Activated CD8-positive, alpha-beta memory T cell treated with anti-CD3 and anti-CD28 coated beads, Interleukin-2, amount 10 ng/mL, durations not matched to agents 7 days and 5 days (primary cell): ENCODE measurements at places on chromosomes 3 and 15. TPM values are rescaled to one million over a fixed set of nuclear protein-coding genes. Genes with fewer than 3 reads are reported as not detected.

- DNase-seq: no peak
Observed at GRCh38 chr3:42708611-42709151, 6.1 kb upstream of the HHATL start.

DNA sequence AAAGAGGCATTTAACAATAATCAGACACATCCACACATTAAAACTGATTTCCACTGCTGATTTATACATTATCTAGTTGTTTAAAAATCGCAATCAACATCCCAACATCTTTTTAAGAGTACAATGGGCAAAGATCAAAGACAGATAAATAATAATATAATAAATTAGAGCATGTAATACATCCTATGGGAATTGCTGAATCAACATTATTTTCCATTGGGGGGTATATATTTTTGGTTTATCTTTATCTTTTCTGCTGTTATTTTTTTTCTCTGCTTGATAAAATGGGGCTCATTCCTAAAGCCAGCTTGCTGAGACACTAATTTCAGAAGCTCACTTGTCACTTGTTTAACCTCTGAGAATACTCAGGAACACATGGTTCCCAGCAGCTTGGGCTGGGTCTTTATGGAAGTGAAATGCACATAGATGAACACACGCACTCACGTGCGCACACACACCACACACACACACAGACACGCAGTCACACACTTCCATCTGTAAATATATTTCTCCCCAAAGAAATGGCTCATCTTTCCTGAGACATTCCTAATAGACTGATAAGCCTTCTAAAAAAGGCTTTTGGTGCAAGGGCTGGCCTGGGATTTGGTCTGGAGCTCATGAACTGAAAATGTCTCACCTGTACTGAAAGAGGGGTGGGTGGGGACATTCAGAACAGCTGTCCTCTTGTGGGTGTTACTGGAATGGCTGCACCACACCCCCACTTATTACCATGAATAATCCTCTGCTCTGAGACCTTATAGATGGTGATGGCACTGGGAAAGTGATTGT lies 3.5 kb upstream of the PPIB start:
- no peak for DNase-seq

GRCh38 chr15:62824111-62825015 lies 218.2 kb upstream of the TPM1 start:
- no peak for DNase-seq

DNA sequence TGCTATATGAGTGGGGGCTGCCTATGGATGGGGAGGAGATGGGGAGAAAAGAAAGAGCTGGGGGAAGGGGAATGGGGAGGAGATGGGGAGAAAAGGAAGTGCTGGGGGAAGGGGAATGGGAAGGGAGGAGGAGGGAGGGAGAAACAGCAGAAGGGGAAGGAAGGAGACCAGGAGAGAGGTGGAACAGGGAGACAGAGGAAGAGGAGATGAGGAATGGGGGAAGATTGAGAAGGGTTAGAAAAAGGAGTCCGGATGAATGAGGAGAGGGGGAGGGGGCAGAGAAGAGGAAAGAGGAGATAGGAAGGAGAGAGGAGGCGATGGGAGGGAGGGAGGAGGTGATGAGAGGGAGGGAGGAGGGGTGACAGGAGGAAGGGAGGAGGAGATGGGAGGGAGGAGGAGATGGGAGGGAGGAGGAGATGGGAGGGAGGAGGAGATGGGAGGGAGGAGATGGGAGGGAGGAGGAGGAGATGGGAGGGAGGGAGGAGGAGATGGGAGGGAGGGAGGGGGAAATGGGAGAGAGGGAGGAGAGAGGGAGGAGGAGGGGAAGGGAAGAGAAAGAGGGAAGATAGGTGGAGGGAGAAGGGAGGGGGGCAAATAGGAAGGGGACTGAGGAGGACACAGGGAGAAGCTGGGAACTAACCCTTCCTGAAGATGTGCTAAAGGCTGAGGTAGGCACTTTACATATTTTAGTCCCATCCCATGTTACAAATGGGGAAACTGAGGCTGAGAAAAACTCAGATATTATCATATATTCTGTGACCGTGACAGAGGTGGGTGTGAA lies 6.6 kb upstream of the BCL2L10 start:
- no peak for DNase-seq

GRCh38 chr15:85024509-85025336 lies 43.1 kb downstream of the PDE8A start:
- no peak for DNase-seq

DNA sequence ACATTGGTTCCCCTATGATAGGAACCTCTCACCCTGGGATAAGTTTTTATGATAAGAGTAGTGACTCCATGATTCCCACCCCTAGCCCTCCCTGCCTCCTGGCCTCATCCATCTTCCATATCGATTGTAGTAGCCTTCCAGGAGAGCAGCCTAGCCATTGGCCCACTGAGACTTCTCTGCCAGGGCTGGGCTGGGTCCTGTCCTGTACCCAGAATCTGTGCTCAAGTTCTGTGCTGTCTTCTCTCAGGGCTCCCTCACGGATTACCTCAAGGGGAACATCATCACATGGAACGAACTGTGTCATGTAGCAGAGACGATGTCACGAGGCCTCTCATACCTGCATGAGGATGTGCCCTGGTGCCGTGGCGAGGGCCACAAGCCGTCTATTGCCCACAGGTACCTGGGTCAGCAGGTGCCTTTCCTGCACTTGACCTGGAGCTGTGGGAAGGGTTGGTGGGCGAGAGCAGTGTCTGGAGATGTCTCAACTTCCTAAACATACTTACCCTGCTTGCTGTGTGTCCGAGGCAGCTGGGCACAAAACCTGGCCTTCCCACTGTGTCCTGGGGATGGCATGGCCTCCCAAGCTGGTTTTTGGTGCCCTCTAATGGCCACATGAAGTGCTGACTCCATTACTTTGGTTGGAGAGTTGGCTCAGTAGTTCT lies 16.6 kb upstream of the EXOG start:
- DNase-seq: peak; percentile 60

The POU1F1 gene
- total RNA-seq: not detected

The PSTPIP1 gene
- 255 TPM for total RNA-seq

The CA12 gene
- total RNA-seq: 0.12 TPM

The RGMA gene
- total RNA-seq: 0.28 TPM

The NXPE3 gene
- 20.4 TPM for total RNA-seq

The PIERCE2 gene
- not detected for total RNA-seq

The MAP1A gene
- 3.0 TPM for total RNA-seq
